ENCODE measurements at places on chromosomes 16 and 17. TPM values are rescaled to one million over a fixed set of nuclear protein-coding genes. Genes with fewer than 3 reads are reported as not detected.

DNA sequence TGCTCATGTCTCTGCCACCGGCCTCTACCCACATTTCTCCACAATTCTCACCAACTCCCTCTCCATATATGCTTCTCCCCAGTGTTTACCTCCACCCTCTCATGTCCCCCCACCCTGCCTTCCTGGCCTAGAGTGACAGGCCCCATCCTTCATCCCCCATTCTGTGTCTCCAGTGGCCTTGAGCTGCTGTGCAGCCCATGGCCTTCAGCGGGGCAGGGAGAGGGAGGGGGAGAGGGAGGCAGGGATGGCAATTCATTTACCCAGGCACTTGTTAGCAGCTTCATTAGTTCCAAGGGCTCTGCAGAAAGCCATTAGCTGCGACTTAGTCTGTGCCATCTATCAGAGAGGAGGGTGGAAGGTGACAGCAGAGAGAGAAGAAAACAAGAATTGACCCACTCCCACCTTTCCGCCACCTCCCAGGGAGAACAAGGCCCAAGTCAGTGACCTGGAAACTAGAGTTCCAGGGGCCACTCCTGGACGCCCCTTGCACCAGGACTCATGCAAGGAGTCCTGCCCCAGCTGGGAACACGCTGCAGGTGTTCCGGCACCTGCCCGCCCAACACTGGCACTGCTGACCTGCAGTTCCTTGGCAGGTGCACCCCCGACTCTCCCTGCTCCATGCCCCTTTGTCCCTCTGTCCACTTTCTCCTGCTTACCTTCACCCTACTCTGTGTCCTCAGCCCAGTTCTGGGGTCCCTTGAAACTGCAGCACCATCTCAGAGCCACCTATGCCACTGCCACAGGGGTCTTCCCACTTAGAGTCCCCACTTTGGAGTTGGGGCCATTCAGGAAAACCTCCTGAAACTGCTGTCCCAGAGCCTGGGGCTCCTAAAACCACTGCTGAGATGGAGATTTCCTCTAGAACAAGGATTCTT lies 23.5 kb upstream of the PYY start:
- no peak overlapping the region for H3K4me3 ChIP-seq
- H3K27ac ChIP-seq, result no peak overlapping the region
- DNase-seq, result no peak
- no peaks in the 10 kb centered on the region for H3K4me1 ChIP-seq

DNA sequence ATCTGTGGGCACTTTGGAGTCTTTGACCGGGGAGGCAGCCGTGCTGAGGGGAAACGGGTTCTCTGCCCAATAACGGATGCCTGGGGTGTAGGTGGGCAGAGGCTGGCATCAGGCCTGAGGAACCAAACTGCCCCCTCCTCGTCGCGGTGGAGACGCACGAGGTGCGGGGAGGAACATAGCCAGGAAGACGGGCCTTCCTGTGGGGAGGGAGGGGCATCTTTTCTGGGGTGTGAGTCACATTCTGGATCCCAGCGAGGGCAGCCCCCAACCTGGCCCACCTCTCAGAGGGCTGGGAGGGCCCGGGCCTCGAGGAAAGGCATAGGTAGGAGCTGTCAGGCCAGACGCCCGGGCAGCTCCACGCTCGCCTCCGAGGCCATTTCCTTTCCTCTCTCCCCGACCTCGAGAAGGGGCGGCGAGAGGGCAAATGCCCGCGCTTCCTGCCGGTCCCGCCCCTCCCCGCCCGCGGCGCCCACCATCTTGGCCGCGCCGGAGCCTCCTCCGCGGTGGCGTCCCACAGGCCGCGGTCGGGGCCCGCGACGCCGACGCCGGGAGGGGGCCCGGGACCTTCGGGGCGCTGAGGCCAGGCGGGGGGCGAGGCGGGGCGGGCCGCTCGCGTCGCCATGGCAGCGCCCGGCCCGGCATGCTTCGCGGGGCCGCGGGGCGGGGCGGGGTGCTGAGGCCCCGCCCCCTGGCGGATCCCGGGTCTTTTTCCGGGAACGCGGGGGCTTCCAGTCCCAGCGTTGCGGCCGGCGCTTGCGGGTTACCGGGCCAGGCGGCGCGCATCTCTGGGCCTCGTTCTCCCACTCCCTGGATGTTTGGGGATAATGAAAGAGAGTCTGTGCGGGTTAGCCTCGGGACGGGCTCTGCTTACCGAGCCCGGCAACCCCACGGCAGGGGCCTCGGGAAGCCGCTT lies 13.2 kb downstream of the RAI1 start:
- peak overlapping the region; percentile 38 for H3K4me3 ChIP-seq
- H3K36me3 ChIP-seq, result no peaks in the 10 kb centered on the region
- no peaks in the 10 kb centered on the region for H3K27me3 ChIP-seq
- peaks cover 92% of the 10 kb centered on the region for H3K4me1 ChIP-seq
- H3K27ac ChIP-seq, result peak overlapping the region; percentile 97

DNA sequence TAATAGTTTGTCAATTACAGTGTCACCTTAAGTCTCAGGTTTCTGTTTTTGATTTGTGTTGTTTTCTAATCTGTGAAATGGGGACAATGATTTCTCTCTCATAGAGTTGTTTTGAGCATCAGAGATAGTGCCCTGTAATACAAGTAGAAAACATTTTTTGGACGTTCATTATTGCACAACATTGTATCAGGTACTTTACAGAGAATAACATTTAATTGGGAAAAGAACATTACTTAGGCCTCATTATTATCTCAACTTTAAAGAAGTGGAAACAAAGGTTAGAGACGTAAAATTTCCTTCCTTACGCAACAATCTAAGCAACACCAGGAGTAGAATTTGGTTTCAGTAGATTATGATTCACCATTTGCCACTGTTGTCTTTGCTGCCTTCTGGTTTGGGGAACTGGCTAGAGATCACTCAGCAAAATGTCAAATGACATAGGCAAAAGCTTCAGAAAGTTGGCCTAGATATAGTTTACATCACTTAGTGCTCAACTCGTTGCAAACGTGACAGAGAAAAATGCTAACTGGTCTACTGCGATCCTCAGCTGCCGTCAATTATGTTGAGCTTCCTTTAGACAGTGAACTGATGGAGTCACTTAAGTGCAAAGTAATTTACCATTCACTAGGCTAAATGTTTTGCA lies 1026.8 kb downstream of the CDH11 start:
- H3K27ac ChIP-seq, result no peak overlapping the region
- H3K4me1 ChIP-seq, result no peaks in the 10 kb centered on the region
- no peaks in the 10 kb centered on the region for H3K36me3 ChIP-seq
- no peak for DNase-seq

DNA sequence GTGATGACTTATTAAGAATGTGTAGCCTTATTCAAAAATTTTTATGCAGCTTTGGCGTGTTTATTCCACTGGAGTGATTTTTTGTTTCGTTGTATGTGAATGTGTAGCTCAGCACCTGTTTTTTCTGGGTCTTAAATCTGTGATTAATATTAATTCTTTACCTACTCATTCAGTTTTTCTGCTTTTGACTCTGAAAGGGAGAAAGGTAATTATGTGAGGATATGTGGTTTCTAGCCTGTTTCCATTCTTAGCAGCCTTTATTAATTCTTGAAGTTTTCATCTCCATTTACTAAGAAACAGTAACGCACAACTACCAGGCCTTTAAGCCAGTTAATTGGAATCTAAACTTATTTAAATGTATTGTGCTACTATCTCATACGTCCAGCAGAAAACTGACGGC lies 7.0 kb downstream of the HEATR3 start:
- no peaks in the 10 kb centered on the region for H3K36me3 ChIP-seq
- H3K4me3 ChIP-seq, result no peak overlapping the region
- peaks cover 5% of the 10 kb centered on the region for H3K4me1 ChIP-seq
- no peak for DNase-seq

GRCh38 chr16:30894540-30895368 lies 877 bp upstream of the BCL7C start:
- DNase-seq, result no peak
- H3K4me3 ChIP-seq, result no peak overlapping the region
- no peaks in the 10 kb centered on the region for H3K27me3 ChIP-seq
- H3K4me1 ChIP-seq, result peaks cover 43% of the 10 kb centered on the region

DNA sequence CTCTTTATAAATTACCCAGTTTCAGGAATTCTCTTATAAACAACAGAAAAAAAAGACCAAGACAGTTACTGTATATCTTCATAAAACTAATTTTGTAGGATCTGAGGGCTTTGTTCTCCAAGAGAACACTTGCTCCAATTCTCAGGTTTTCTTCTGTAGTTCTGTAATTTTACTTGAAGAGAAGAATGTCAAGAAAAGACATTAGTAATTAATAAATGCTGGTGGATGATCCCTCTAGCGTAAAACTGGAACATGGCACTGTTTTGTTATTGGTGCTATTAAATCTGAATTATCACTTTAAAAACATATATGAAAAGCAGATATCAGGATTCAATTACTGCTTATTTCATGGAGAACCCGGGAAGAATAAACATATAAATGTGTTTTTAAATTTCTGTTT lies 36.5 kb upstream of the CPHXL start:
- no peak overlapping the region for H3K27ac ChIP-seq
- H3K36me3 ChIP-seq, result no peaks in the 10 kb centered on the region
- H3K4me1 ChIP-seq, result peaks cover 4% of the 10 kb centered on the region
- H3K27me3 ChIP-seq, result no peaks in the 10 kb centered on the region
- no peak overlapping the region for H3K4me3 ChIP-seq

DNA sequence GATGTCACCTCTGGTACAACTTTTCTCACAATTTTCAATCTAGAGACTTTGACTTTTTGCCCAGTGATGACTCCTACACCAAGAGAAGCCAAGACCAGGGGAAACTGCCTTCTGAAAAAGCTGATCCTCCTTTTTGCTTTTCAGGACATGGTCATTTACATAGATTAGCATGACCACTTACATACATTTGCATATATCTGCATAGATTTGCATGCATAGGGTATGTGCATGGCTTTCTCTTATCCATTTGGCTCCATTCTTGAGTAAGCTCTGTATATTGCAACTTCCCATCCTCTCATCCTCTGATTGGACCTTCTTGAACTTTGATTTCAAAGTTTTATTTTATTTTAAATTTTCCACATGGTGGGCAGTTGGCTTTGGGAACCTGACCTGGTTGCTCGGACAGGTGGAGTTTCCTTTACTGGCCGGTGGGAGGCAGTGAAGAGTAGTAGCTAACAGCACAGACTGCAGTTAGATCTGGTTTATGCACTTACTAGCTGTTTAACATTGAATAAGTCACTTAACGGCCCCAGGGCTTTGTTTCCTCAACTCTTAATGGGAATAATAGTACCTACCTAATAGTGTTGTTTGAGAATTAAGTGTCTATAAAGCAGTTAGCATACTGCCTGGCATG lies 92.9 kb downstream of the GPR139 start:
- no peaks in the 10 kb centered on the region for H3K4me1 ChIP-seq
- H3K27me3 ChIP-seq, result no peaks in the 10 kb centered on the region
- no peak overlapping the region for H3K4me3 ChIP-seq
- DNase-seq, result peak; percentile 15
- H3K36me3 ChIP-seq, result no peaks in the 10 kb centered on the region
- H3K27ac ChIP-seq, result no peak overlapping the region

DNA sequence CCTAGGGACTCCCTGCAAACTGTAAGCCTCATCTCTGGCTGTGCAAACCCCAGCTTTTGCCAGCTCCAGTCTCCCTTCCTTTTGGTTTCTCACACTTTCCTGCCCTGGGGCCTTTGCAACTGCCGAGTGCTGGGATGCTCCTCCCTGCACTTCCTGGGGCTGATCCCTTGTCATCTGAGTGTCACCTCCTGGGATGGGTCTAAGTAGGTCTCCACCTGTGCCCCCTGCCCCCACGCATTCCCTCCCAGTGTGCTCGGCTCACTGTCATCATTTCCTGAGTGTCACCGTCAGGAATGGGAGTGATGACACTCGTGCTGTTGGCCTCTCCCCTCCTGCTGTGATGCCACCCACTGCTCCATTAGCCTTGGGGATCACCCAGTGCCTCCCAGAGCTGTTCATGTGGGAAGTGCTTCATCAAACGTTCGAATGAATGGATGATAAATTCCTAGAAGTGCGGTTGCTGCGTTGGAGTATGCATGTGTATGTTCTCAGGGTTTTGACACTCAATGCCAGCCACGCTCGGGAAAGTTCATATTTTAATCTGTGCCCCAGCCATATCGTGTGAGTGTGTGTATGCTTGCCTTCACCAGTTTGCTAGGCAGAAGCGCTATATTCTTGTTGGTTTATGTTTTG lies 189.9 kb downstream of the NTN1 start:
- no peaks in the 10 kb centered on the region for H3K27me3 ChIP-seq
- no peak for DNase-seq
- H3K4me3 ChIP-seq, result no peak overlapping the region
- no peaks in the 10 kb centered on the region for H3K4me1 ChIP-seq
- no peak overlapping the region for H3K27ac ChIP-seq

DNA sequence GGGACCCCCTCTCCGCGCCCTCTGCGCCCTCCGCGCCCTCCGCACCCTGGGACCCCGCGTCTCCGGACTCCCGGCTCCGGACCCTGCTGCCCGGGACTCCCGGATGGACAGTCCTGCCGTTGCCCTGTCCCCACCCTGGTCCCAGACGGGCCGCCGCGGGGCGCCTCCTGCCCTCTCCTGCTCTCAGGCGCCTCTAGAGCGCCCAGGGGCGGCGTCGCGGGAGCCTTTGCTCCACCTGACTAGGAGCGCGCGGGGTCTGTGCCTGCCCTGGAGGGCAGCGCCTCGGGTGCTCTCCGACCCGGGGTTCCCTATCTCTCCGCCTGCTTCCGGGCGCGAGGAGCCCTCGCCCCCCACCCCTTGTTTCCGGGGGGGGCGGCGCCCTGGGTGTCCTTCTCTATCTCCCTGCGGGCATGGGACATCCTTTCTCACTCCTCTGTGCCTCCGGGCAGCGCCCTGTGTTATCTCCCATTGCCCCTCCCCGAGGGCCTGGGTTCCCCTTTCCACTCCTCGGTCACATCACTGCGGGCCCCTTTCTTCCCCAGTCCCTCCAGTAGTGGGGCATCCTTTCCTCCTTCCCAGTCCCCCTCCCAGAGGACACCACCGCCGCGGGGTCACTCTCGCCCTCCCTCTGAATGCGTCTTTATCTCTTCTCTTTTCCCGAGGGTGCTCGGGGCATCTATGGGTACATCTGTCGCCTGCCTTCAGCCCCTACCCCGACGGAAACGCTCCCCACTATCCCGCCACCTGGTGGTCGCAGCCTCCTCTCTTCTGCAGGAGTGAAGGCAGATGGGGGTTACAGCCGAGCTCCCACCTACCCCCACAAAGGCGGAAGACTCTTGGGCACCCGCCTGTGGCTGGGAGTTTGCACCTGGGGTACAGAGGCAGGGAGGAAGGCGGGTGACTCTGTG lies 875 bp downstream of the PRKCB start:
- H3K27me3 ChIP-seq, result no peaks in the 10 kb centered on the region
- H3K27ac ChIP-seq, result no peak overlapping the region
- no peak overlapping the region for H3K4me3 ChIP-seq
- DNase-seq, result no peak

GRCh38 chr17:77727037-77727615 lies 231.4 kb upstream of the TNRC6C start:
- DNase-seq, result no peak
- H3K4me1 ChIP-seq, result no peaks in the 10 kb centered on the region
- H3K36me3 ChIP-seq, result no peaks in the 10 kb centered on the region

- no peak for DNase-seq
- H3K36me3 ChIP-seq, result no peaks in the 10 kb centered on the region
- no peak overlapping the region for H3K4me3 ChIP-seq
Measured at GRCh38 chr16:11800382-11800718, 3.3 kb upstream of the ZC3H7A start.

- DNase-seq, result no peak
- H3K27ac ChIP-seq, result no peak overlapping the region
- H3K4me1 ChIP-seq, result no peaks in the 10 kb centered on the region
- H3K4me3 ChIP-seq, result no peak overlapping the region
- no peaks in the 10 kb centered on the region for H3K27me3 ChIP-seq
Measured at GRCh38 chr16:83797013-83797412, 10.8 kb upstream of the HSBP1 start.

TNFRSF17 gene
- not detected for total RNA-seq

C17orf113 gene
- total RNA-seq, result 4.4 TPM

MLX gene
- total RNA-seq, result 24.9 TPM

CTRL gene
- 1,726 TPM for total RNA-seq

NEUROD2 gene
- total RNA-seq, result not detected

MYO1D gene
- 21.4 TPM for total RNA-seq
